ENCODE measurements at places on chromosomes 6 and 20.

GRCh38 chr6:75292555-75292954 is 8.0 kb upstream of the TMEM30A start:
- no peak for DNase-seq

- DNase-seq, result no peak
Measured at GRCh38 chr6:35624341-35625070, 64.2 kb downstream of the FKBP5 start.

DNA sequence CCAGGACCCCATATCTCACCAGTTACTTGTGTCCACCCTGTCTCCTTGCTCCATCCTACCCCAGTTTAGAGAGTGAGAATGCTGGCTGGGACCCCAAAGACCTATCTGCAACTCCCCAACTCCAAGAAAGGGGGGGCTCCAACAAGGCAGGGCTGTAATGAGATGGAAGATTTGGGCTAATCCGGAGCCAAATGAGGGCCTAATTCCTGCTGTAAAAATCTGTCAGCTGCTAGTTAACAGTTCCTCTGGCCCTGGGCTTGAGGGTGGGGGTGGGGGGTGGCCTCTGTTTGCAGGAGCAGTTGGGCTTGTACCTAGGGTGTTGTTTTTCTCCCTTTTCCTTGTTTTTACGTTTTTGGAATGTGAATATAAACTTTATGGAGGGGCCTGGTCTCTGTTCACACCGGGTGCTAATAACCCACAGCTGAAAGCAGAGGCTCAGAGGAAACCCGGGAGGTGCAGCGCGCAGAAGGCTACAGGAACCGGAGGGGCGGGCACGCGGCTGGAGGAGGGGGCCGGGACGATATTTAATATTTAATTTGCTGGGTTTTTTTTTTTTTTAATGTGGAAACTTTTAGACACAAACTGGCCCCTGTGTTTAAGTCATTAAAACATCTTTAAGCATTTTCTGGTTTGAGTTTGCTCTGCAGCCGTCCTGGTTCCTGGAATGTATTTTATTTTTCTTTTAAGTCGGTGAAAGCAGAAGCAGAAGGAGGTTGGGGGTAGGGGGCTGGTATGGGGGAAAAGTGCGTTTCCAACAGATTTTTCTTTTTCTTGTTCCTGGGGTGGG is 70.7 kb downstream of the NCR2 start:
- no peak for DNase-seq

DNA sequence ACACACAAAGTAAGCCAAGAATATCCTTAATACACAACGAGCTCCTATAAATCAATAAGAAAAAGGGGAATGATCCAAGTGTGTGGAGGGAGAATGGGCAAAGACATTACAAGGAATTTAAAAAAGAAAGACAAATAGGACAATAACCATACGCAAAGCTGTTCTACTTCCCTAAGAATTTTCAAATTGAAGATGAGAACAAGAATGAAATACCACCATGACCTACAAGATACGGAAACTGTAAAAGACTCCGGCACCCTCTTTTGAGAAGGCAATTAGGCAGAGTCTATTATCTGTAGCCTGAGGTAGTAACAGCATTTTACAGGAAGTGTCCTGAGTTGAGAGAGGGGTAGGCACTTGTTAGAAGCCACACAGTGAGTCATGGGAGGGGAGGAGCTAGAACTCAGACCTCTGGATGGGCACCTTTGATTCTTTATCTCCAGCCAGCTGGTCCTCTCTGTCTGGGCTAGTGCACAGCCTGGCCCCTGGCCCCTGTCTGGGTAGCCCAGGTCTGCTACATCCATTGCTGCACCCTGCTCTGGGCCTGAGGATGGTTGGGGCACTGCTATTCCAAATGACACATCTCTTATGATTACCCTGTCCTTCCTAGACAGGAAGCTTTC is 15.3 kb downstream of the RSPO4 start:
- no peak for DNase-seq

- DNase-seq, result no peak
Measured at GRCh38 chr20:44811150-44811685, 872 bp upstream of the RIMS4 start.

GRCh38 chr20:62924442-62925075 is 1.7 kb downstream of the DIDO1 start:
- DNase-seq, result no peak

- no peak for DNase-seq
Measured at GRCh38 chr20:13251106-13251903, 30.2 kb downstream of the ISM1 start.

DNA sequence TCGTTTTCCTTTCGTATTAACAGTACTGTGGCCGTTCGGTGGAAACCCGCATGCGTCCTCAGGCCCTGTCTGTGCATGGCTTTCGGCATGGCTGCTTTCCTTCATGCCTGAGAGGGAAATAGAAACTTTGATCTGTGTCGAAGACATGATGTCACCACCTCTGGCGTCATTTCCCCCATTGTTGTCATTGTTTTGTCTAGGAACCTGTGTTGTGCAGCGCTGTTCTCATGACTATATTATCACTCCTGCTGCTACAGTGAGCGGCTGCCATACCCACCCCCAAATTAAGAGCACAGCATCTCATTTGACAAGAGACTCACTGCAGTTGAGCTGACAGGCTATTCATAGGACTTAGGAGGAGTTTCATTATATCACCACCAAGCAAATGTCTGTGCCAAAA is 172.3 kb downstream of the TMEM242 start:
- DNase-seq, result no peak

GRCh38 chr20:5674176-5674660 is 76.0 kb upstream of the SHLD1 start:
- DNase-seq, result no peak

DNA sequence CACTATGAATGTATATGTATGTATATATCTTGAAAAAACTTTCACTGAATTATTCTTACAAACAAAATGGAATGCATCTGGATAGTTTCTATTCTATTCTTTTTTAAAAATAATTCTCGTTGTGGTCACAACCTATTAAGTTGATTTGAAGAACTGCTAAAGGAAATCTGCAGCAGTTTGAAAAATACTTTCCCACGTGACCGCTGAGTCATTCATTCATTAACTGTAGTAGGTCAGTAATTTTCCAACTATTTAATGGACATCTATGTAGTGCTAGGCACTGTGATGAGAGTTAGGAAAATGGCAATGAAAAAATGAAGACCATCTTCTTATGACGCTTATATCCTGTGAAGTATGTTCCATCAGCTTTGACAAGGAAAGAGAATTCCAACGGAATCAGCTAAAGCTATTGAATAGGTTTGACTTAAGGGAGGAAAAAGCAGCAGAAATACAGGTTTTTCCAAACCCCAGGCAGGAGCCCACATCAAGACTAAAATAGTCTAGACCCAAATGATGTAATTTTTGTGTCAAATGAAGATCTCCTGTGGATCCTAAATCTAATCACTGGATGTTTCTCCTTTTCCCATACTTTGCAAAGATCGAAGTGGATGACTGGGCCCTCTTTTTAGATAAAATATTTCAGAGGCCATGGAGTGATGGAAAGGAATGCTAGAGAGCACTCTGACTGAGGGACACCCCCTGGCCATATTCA is 4.1 kb upstream of the EFHC1 start:
- DNase-seq, result no peak

GRCh38 chr20:6966721-6967120 is 199.2 kb downstream of the BMP2 start:
- DNase-seq, result no peak

DNA sequence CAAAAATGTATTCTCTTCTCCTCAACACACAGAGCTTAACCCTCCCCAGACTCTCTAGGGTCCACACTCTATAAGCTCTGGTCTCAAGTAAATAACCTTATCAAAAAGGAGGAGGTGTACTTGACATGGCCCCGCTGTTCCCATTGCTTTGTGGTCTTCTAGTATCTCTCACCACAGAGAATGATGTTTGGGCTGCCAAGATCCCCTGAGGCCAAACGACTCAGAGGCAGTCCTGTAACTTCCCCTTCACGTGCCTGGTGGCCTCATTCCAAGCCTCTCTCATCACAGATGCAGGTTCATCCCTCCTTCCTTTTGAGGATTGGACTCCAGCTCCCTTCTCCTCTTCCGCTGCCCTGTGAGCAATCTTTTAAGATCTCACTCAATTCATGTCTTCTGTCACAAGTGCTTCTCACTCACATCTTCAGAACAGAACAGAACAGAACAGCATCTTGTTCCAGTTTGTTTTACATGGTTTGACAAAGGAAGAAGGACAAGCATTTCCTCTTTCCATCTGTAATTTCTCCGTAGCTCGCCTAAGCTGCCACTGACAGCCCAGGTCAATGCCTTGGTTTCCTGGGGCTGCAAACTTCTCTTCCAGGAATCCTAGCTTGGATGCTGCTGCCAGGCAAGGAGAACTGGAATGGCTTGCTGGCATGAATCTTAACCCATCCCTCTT is 541.5 kb downstream of the CD83 start:
- peak; percentile 73 for DNase-seq

DNA sequence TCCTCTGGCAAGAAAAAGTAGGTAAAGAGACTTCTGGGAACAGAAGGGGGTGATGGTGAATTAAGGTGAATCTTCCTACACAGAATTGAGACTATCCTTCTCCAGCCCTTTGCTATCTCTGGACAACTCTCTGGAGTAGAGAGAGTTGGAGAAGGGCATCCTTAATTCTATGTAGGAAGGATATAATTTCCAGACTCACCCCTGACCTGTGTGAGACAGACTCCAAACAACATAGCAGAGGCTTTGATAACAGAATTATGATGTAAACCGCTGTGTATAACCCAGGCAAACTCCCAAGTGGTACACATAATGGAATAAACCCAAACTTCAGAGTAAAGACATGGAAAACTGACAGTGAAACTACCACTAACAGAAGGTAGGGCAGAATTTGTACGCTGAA is 186.5 kb downstream of the MEI4 start:
- no peak for DNase-seq

DNA sequence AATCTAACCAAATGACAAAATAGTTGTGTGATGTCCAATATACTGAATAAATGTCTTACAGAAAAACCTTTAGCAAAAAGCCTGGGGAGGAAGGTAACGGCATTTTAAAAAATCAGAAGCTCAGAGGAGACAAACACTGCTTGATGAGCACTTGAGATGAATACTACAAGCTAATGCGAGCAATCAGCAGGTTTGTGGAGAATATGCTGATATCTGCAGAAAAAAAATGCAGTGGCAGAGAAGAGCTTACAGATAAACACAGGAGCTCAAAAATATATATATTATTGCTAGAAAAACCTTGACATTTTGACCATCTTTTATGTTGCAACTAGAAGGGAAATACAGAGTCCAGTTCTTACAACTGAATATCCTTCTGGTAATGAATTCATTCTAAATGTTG is 972.7 kb downstream of the KIF16B start:
- DNase-seq, result no peak

DNA sequence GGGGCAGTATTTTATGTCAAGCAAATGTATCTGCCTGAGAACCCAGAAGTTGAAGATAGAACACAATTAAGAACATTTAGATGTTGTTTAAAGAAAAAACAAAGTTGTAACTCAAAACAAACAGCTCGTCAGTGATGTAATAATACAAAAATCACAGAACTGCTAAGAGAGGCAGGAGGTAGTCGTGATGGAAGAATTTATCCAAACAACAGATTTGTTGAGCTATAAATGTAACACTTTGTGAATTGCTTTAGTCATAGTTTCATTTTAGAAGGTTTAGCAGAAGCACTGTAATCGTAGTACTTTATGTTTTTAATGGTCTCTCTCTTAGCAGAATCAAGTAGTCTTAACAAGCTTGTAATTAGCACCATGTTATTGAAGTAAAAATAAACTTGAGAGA is 73.6 kb downstream of the SCAF8 start:
- no peak for DNase-seq

DNA sequence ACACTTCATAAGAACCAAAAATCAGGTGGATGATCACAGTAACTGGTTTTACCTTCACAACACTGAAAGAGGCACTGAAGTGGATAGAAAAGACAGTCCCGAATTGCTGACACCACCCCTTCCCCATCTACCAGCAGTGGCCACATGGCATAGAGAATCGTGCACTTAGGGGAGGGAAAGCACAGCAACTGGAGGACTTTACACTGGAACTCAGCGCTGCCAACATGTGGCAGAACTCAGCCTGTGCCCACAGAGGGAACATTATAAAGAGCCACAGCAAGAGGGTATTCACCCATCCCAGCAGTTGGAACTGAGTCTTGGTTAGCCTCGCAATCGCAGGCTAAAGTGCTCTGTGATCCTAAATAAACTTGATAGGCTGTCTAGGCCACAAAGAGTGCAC is 6.5 kb upstream of the KIAA1586 start:
- no peak for DNase-seq

DNA sequence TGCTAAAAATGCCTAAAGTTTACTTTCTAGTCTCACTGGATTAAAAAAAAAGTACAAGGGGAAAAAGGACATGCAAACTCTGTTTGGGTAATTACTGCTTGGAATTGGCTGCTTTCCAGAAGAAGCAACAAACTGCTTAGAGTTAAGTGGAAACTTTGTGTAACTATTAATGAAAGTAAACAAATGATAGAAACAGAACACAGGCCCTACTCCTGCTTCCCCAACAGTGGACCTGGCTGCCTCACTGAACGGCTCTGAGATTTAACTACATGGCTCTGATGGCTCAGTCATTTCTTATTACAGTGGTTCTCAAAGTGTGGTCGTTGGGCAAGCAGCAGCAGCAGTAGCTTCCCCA is 108.5 kb downstream of the MAN1A1 start:
- DNase-seq, result no peak

DNA sequence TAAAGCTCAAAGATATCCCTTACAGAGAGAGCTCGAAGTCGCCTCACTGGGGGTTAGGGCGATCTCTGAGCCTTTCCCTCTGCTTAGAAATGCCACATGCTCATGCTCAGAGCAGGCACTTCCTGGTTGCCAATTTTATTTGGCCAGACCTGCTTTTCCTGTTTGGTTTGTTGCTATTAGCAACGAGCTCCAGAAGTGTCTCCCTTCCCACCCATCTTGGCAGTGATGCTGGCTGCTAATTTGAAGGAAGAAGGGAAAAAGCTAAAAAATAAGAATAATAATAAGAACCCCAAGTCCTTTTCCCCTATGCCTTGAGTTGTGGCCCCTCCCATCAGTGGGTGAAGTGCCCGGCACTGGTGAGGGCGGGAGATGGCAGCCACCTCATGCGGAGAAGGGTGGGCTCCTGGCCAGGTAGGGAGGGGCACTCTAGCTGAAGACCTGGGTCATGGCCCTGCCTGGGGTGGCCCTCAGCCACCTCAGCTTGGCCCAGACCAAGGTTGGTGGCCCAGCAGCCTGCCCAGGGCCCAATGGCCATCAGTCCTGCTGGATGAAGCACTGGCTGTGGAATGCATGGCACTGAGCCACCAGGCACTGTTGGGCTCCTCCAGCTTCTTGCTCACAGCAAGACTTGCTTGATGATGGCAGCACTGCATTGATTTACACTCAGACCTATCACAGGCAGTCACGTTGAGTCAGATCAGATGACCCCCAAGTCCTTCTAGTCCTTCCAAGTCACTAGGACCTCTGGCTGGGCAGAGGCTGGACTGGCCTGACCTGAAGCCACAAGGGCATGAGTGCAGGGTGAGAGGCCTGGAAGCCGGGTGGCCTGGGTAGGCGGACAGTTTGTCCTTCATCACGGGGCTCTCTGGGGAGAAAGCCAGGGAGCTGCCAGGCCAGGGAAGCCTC is 79.0 kb downstream of the SYNJ2 start:
- no peak for DNase-seq

DNA sequence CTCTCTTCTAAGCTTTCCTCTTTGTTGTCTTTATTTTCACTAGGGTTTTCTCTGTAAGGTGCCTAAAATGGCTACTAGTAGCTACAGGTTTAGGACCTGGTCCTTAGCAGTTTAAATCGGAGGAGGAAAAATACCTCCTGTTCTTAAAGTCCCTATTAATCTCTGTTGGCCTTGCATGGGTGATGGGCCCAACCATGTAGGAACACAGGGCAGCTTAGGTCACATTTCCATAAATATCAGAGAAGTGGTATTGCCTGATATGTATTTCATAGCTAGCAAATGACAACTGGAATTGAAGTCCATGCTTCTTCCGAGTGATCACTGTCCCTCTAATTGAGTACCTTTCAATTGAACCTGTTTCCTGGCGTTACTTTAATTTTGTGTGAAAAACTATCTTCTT is 70.0 kb downstream of the LAMA2 start:
- DNase-seq, result no peak

Data from GDM1 (cell line).